CD4-positive, alpha-beta T cell treated with Interleukin-10 for 1 hour (primary cell): ENCODE measurements at places on chromosomes 4 and X.
A peak's percentile ranks its signal among the peaks of the same experiment; 100 is the strongest.

DNA sequence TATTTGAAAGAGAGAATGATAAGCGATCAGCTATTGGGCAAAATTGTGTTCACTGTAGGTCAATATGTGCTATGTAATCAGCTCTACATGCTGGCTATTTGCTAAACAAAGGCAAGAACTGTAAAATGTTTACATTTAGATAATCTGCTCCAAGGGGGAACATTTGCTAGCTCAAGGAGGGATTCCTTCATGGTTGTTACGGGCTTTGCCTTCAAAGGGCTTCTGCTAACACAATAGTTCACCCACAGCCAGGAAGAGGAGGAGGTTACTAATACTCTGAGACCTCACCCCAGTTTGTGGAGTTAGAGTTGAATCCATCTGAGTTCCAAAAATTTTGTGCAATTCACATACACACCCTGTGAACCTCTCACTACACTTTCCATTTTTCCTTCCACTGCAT is 107.6 kb upstream of the BMP3 start:
- DNase-seq: no peak

- no peak for DNase-seq
Measured at GRCh38 chr4:84579403-84579776, 3.5 kb upstream of the CDS1 start.

DNA sequence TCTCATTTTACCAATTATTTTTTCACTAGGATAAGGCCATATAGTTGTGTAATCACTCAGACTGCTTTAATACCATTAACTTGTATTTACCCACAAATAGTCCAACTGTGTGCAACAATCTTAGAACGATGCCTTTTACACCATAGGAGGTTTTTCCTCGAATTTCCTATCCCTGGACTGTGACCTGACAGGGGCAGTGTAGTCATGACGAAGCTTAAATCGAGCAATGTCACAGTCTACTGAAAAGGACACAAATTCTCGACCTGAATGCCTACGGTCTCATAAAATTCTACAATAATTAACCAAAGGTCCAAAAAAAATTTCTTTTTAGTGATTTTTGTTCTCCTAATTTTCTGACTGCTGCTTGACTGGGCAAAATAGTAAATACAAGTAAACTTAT is 208.9 kb downstream of the ADAMTS3 start:
- DNase-seq: no peak

GRCh38 chr4:105991726-105992125 is 96.5 kb downstream of the NPNT start:
- no peak for DNase-seq

GRCh38 chr4:26410385-26411293 is 79.6 kb downstream of the CCKAR start:
- peak; percentile 71 for DNase-seq
